ENCODE measurements at places on chromosomes 13 and 19.
A peak's percentile ranks its signal among the peaks of the same experiment; 100 is the strongest.

GRCh38 chr19:20038358-20039202 lies 725 bp downstream of the ZNF682 start:
- DNase-seq, result no peak

- DNase-seq, result no peak
Measured at GRCh38 chr13:99228737-99229691, 28.4 kb downstream of the UBAC2 start.

- peak; percentile 20 for DNase-seq
Measured at GRCh38 chr13:46721054-46721453, 75.9 kb downstream of the ESD start.

GRCh38 chr13:90232291-90232690 lies 1115.2 kb upstream of the MIR17HG start:
- no peak for DNase-seq

- DNase-seq, result no peak
Measured at GRCh38 chr13:43005460-43006236, 13.6 kb upstream of the EPSTI1 start.

- no peak for DNase-seq
Measured at GRCh38 chr13:109212650-109213049, 573.7 kb downstream of the IRS2 start.

DNA sequence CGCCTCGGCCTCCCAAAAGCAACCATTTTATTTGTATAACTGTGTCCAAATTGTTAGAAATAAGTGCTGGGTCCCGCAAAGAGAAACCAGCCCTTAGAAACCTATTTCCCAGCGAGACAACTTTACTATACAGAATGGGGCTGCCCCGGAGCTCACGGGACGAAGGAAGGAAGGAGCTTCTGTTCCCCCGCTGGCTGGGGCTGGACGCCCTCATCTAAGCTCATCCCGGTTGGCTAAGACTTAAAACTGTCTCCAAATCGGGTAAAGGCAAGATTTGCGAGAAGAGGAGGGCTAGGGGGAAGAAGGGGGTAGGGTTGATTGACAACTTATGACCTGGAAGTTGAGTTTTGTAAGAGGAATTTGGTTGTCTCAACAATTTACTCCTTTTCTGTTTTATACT lies 12.3 kb upstream of the BSG start:
- no peak for DNase-seq

GRCh38 chr19:2723345-2723715 lies 2.2 kb upstream of the DIRAS1 start:
- DNase-seq, result no peak

- DNase-seq, result no peak
Measured at GRCh38 chr13:99122171-99122570, 78.5 kb upstream of the UBAC2 start.

DNA sequence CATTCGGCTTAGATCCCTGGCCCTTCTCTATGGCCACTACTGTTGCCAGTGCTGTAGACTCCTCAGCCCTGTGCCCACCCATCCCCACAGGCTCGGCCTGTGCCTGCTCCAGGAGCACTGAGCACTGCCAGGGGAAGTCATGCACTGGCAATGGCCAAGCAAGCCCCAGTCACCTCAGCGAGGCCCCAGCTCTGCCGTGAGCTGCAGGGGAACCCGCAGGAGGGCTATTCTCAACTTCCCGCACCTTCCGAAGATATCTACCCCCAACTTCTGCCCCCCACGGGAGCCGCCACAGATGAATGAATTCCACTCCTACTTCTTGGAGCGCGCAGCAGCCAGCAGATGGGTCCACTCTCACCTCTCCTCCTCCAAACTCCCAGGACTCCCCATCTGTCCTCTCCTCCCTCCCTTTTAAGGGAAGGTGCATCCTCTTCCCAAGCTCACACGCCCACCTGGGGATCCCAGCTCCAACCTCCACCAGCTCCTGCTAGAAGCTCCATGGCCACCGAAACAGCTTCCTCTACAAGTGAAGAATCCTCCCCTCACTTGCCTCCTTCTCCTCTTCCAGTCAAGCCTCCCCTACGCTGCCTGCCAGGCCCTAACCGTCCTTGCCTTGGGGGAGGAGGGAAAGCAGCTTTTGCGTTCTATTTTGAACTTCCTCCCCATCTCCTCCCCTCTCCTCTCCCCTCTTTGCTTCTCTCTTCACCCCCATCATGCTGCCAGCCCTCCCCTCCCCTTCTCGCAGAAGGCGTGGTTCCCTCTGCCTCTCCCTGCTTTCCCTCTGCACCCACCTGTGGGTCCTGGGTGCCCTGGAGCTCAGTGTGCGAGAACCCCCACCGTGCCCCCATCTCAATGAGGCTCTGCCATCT lies 52.2 kb downstream of the PEPD start:
- DNase-seq, result no peak

- DNase-seq, result no peak
Measured at GRCh38 chr19:1094655-1094977, 559 bp downstream of the POLR2E start.

DNA sequence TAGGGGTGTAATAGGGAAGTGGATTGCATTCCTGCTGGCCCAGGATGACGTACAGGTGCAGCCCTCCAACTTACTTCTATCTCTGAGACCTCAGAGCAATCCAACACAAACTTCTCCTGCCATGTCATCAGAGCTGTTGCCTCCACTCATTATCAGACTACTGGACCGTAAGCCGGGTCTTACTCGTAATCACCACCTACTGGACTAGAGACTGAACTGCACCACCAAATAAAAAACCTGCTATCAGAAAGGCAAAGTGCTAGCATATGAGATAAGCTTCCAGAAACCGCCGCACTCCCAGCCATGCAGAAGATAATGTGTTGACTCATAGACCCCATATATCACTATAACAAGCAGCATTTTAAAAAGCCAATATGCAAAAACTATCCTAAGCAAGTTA lies 102.0 kb downstream of the SLITRK1 start:
- no peak for DNase-seq

DNA sequence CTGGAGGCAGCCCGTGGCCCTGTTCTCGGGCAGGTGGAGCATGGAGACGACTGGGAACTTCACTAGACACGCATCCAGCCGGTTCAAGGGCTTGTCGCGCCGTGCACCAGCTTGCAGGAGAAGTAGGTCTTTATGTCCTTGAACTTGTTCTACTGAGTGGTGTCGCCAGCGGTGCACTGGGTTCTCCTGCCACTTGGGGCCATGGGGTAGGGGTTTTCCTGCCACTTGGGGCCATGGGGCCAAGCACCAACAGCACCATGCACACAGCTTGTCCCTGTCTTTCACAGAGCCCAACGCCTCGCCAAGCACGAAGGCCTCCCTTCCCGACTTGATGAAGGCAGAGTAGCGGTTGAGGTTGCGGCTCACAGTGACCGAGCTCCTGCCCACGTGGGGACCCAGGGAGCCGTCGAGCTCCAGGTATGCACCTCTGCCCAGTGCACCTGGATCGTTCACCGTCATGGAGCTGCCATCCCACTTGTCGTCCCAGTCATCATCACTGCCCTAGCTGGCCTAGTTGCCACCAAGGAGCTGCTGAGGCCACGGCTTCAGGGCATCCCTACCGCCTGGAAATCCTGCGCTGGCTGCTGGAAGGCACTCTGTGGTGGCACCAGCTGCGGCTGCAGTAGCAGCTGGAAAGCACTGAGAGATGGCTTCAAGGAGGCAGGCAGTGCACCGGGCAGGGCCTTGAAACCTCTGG lies 40.5 kb upstream of the TPM4 start:
- DNase-seq, result no peak

DNA sequence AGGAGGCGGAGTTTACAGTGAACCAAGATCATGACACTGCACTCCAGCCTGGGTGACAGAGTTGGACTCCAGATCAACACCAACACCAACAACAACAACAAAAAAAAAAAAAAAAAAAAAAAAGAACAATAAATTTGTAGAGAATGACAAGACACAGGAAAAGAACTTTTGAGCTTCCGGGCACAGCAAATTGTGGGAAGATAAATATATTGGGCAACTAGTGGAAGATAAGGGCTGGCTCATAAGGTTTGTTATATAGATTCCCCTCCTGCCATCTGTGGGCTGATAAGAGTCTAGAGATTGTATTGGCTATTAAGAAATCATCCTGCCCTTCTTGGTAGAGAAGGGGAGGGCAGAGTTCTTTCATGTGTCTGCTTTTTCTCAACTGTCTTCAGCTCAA lies 33.1 kb upstream of the CYP2S1 start:
- no peak for DNase-seq

DNA sequence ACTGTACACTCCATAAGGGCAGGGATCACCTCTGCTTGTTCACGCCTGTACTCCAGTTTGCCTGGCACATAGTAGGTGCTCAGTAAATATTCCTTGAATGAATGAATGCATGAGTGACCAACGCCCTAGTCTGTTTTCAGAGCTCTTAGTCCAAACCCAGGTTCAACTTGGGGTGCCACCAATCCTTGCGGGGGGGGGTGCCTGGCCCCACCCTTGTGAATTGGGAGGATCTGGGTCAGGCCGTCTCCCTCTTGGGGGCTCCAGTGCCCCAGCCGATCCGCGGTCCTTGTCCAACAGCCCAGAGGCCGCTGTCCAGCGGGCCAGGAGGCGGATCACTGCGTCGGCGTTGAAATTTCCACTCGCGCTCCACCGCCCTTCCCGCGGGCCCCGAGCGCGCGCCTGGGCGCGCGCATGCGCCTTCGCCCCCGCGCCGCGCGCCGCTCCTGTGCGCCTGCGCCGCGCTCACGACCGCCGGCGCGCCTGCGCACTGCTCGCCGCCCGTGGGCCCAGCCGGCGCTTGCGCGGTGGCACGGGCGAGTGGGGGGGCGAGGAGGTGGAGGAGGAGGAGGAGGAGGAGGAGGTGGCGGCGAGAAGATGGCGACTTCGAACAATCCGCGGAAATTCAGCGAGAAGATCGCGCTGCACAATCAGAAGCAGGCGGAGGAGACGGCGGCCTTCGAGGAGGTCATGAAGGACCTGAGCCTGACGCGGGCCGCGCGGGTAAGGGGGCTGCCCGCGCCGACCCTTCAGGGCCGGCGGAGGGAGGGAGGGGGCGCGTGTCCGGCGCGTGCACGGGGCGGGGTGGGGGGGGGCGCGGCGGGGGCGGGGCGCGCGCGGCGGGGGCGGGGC lies at the start of gene CRTC1:
Gene CRTC1 (plus strand): TSS at position 572 of the 849 bp plus-strand sequence. CDS start 23 bp downstream, at position 595.
- peak; percentile 43 for DNase-seq

- DNase-seq, result no peak
Measured at GRCh38 chr19:31119951-31120690, 229.1 kb downstream of the TSHZ3 start.

- no peak for DNase-seq
Measured at GRCh38 chr19:45346449-45346848, 5.9 kb downstream of the KLC3 start.

GRCh38 chr19:13861392-13861713 lies 15.6 kb upstream of the NANOS3 start:
- no peak for DNase-seq

- DNase-seq, result no peak
Measured at GRCh38 chr13:80903911-80904310, 563.0 kb upstream of the SPRY2 start.

Measured in NCI-H446 treated with DMSO at 0.1 percent for 48 hours (cell line).